AG10803 (cell line): ENCODE measurements at places on chromosomes 11 and 22.
A peak's percentile ranks its signal among the peaks of the same experiment; 100 is the strongest.

DNA sequence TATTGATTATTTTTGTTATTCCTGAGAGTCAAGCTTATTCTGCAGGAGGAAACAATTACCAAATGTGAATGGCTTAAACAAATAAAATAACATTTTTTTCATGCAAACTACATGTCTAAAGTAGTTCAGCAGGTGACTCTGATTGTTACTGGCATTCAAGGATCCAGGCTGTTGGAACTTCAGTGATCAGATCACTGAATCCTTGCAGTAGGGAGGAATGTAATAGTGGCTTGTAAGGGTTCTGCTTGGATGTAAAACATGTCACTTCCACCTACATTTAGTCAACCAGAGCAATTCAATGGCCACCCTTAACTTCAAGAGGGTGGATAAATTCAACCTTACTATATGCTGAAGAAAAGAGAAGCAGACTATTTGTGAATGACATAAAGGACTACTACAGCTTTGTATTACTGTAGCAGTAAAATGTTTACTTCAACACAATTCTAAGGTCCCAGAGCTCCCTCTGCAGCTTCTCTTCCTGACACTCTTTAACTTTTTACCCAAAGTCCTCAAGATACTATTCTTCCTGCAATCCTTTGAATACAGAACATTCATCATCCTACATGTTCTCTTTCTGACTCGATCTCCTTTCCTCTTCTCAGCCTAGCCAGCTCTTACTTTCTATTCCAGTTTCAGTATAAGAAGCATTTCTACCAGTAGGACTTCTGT, 284.0 kb downstream of the LRRC4C start:
- DNase-seq: no peak

GRCh38 chr11:116409238-116409637, 363.5 kb downstream of the BUD13 start:
- DNase-seq: no peak

DNA sequence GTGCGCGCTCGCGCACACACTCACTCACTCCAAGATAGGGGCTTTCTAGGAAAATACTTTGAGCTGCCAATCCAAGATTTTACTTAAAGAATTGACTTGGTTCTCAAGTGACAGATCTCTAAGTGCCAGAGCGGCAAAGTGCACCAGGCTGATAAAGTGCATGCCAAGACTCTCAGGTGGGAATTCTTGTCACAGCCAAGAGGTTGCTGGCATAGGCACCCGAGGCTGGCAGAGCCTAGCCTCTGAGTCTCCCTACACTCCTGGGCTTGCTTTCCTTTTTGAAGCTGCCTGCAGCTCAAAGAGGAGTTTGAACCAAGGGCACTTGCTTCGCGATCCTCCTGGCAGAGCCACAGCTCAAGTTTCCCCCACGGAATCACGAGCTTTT, 2.5 kb upstream of the ADM start:
- DNase-seq: no peak

- no peak for DNase-seq
These were observed 8.6 kb upstream of the JAM3 start for GRCh38 chr11:134060316-134060715.

- no peak for DNase-seq
These were observed 333.6 kb upstream of the NCAM1 start for GRCh38 chr11:112627588-112628045.

DNA sequence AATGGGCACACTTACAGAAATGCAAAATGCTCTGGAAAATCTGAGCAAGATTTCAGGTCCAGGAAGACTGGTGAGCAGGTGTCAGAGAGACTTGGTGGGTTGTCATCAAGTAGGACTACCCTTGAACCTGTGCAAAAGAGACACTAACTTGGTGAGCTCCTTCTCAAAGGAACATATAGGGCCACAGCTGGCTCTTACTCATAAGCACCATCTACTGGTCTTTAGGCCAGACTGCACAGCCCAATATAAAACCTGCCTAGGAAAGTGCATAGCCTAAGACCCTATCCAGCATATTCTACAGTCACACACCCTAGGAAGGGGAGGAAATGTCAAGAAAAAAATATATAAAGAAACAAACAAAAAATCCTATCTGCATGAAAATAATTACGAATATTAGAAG, 18.2 kb upstream of the OR10W1 start:
- peak; percentile 39 for DNase-seq

- no peak for DNase-seq
These were observed 309.2 kb downstream of the FAT3 start for GRCh38 chr11:92533657-92534335.

- DNase-seq: peak; percentile 21
These were observed 22.6 kb upstream of the RCN1 start for GRCh38 chr11:32068134-32068870.

GRCh38 chr11:8068605-8069221, 12.3 kb upstream of the TUB start:
- DNase-seq: peak; percentile 77

DNA sequence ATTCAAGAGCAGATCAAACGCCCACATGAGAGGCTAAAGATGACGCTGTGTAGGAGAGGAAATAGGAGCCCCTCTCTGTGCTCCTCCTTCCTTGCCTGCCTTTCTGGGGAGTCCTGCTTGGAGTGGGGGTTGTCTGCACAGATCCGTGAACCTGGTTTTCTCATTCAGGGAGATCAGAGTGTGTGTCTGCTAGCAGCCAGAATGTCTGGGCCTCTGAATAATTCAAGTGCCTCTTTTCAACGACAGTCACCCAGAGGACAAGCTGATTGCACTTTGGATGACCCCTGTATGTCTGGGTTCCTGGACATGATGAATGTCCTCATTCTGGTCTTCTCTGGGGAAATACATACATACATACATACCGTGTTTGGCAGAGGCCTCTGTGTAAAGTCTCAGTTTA, 592.5 kb upstream of the B3GAT1 start:
- no peak for DNase-seq

DNA sequence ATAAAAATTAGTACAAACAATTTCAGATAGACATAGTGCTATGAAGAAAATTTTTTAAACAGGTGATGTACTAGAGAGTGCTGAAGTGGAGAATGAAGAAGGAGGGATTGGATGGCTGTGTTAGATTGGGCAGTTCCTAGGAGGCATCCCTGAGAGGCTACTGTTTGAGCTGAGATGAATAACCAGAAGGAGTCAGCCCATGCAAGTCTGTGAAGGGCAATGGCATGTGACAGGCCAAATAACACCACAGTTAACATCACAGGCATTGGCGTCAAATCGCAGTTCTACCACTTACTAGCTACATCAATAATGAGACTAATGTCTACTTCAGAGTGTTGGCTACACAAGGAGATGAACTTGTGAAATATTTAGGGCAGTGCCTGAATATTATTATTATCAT, 35.4 kb downstream of the HORMAD2 start:
- no peak for DNase-seq

DNA sequence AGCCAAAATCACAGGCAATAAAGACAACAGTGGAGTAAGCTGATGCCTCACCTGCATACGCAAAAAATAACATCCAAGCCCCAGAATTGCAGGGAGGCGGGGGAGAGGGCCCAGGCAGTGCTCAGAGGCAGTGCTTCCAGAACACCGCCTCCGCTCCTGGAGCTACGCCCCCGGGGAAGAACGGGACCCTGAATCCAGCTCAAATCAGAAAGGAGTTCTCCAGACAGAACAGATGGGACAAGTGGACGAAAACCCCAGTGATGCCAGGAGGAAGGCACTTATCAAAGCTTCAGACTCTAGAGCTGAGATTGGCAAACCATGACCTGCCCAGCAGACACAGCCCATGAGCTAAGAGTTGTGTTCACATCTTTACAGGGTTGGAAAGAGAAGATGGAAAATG, 683.9 kb downstream of the TBC1D22A start:
- DNase-seq: no peak

DNA sequence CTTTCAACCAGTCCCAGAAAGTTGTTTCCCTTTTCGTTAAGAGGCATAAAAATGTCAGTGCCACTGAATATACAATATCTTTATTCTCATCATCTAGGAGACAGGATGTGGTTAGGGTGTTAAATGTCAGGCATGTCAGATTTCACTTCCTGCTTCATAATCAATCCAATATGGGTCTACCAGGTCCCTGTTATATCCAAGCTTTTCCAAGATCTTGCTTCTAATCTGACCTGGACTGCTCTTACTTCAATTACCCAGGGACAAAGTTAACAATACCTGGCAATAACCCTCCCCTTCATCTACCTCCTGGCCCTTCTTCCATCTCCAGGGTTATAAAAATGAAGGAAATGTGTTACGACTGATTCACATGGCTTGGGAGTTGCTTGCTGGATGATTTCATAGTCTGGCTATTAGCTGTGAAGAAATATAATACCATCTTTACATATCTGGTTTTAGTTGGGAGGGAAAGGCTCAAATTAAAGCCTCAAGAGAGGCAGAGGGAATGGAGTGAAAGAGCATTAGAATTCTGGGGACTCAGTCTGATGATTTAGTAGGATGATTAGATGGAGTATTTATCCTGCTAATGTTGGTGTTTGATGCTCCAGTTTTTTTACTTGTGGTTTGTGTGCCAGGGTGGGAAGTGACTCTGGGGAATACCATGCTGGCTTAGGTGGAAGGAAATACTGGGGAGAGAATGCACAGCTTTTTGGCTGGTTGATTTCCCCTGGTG, 534.3 kb downstream of the ETS1 start:
- DNase-seq: peak; percentile 89

DNA sequence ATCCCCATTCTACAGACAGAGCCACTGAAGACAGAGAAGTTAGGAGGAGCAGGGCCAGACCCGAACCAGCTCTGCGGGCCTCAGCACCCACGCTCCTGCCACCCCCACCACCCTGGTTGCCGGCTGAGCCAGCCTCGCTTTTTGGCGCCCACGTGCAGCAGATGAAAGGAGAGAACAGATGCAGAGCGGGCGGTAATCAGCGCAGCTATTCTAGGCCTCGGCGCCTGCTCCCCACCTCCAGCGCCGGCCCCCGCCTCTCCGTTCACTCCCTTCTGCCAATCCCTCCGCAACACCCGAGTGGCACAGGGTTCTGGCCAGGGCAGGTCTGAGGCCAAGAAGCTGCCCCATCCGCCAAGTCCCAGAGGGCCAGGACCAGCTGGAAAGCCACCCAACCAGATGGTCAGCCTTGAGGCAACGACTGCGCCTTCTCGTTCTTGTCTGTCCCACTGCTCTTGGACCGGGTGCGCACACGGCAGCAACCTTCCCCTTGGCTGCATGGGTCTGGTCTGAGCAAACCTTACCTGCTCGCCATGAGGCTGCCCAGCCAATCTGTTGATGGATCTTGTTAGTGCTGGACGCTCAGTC, 16.8 kb downstream of the DNAL4 start:
- DNase-seq: no peak

DNA sequence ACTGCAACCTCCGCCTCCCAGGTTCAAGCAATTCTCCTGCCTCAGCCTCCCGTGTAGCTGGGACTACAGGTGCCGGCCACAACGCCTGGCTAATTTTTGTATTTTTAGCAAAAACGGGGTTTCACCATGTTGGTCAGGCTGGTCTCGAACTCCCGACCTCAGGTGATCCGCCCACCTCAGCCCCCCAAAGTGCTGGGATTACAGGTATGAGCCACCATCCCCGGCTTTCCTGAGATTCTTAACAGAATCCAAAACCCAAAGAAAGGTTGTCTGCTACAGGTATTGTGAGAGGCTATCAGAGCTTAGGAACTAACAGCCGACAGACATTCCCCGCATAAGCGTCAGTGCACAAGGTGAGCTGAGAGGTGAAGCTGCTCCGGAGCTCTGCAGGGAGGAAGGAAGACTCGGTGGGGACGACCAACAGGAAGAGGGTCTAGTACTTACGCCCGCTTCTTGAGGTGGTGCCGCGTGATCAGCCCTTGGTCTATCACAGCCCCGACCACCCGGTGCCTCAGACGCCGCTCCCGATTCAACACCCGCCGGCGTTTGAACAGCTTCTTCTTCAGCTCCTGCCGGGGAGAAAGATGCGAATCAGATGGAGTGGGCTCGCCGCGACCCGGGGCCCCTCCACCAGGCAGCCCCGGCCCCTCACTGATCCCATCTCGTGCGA, 470 bp downstream of the C11orf98 start:
- DNase-seq: peak; percentile 30

DNA sequence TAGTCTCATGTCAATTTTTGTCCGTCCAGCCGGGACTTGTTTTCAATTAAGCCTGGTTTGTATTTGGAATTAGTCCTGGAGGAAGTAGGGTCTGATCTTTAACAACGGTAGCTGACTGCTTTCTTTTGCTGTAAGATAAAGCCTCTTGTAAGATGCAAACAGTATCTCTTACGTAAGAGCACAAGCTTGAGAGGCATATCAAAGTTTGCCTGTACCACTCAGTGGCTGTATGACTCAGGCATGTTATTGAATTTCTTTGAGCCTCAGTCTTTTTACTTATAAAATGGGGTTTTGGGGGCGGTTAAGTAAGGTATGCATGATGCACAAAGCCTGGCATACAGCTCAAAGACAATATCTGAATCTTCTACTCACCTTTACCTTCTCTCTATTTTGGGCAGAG, 198.4 kb upstream of the NARS2 start:
- DNase-seq: peak; percentile 25

GRCh38 chr11:88521399-88521798, 183.9 kb upstream of the CTSC start:
- DNase-seq: peak; percentile 23

DNA sequence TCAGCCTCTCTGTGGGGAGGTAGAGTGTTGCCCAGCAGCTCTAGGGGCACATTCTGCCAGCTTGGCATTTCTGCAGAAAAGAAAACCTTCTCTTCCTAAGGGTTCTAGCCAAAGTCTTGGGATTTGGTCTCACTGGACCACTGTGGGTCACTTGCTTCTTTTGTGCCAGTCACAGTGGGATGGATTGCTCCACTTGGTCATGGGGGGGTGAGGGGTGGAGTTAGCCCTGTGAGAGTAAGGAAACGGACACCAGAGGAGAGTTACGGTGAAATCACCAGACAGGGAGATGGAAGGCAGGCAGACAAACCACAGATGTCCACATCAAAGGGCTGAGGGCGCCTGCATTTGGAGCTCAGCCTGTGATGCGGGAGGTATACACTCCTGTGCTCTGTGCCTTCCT, 10.8 kb downstream of the SGSM1 start:
- DNase-seq: no peak

DNA sequence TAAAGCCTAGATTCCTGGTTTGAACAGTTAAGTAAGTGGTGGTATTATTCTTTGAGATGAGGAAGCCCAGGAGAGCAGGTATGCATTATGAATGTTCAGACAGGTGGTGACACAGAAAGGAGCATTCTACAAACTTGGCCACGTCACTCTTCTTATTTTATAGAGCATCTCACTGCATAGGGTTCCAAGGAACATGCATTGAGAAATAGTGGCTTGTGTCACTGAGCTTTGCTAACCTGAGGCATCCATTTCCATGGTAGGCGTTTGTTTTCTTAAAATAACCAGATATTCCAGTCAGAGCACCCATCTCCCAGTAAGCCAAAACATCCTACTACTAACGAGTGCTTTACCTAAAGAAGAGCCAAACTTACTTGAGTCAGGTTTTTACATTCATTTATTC, 169.7 kb downstream of the NAV2 start:
- no peak for DNase-seq

DNA sequence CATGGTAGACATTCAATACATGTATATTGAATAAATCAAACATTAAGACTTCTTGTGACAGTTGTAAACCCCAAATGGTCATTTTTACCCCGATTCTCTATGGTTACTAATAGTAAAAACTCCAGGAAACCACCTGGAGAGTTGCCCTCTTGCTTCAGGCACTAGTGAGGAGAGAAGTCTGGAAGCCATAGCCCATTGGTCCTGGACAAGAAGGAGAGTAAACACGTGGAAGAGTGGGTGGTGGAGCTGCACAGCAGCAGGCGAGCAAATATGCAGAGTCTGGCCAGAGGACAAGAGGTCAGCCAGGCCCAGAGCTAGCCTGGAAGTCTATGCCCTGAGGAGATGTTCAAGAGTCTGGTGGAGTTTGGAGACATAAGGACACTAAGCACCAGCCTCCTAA, 17.7 kb downstream of the DCHS1 start:
- peak; percentile 87 for DNase-seq

- peak; percentile 35 for DNase-seq
These were observed 45.3 kb downstream of the ZBTB44 start for GRCh38 chr11:130269326-130269943.
